Stimulated activated CD8-positive, alpha-beta memory T cell treated with anti-CD3 and anti-CD28 coated beads, Interleukin-4, amount 100 ng/mL, for 4 hours (primary cell): ENCODE measurements at places on chromosomes 6 and 20.

- DNase-seq, result no peak
Measured at GRCh38 chr6:160215232-160215631, 43.4 kb downstream of the SLC22A2 start.

GRCh38 chr20:39855056-39855455, 834.0 kb downstream of the MAFB start:
- no peak for DNase-seq

DNA sequence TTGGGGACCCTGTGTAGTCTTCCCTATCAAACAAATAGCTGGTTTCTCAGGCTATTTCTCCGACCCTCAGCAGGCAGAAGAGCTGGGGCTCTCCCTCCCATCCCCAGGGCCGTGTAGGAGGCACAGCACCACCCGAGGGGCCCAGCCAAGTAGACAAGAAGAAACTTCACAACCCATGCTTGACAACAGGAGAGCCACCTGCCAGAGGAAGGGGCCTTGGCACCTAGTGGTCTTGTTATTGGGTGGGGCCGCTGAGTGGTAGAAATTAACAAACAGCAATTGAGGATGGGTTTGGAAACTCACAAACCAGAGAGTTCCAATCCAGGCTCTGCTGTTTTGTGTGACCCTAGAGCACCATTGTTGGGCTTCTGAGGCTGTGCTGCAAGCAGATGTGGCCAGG, 108.5 kb upstream of the CHD6 start:
- DNase-seq, result no peak

GRCh38 chr6:139967497-139967896, 593.0 kb upstream of the CITED2 start:
- no peak for DNase-seq

- DNase-seq, result no peak
Measured at GRCh38 chr6:104955491-104955890, 1.4 kb upstream of the LIN28B start.

- DNase-seq, result no peak
Measured at GRCh38 chr6:44738601-44739146, 351.2 kb downstream of the CDC5L start.

DNA sequence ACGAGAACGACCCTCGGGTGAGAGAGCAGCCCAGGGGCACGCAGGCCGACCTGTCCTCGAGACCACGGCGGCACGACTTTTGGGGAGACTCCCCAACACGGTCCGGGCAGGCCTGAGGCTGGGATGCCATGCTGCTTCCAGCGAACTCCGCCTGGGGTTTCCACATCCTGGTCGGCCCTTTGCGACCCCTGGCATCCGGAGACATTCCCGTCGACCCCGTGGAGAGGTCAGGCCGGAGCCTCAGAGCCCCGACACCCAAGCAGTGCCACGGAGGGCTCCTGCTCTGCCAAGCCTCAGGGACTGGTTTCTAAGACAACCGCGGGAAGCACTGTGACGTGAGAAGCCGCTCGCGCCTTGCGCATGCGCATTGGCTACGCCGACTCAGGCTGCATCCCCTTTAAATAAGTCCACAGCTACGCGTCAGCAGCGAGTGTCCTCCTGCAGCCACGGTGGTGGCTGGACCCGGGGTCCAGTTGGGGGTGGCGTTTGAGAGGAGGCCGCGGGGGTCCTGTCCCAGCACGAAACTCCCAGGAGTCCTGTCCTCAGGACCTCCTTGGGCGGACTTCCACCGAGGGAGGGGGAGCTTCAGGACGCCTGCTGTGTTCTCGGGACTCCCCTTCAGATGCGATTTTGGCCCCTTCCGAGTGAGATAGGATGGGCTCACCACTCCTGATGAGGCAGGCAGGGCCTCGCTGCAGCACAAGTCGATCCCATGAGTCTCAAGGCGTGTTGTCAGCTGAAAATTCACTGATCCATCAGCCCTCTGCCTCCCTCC, 1089.3 kb upstream of the DEFB115 start:
- DNase-seq, result no peak

- DNase-seq, result no peak
Measured at GRCh38 chr6:127279815-127280214, 13.2 kb downstream of the RNF146 start.

GRCh38 chr6:11744753-11745152, 33.9 kb downstream of the ADTRP start:
- no peak for DNase-seq

- no peak for DNase-seq
Measured at GRCh38 chr20:62378215-62378614, 8.7 kb upstream of the RPS21 start.

GRCh38 chr6:144467172-144467762, 182.1 kb downstream of the UTRN start:
- no peak for DNase-seq

DNA sequence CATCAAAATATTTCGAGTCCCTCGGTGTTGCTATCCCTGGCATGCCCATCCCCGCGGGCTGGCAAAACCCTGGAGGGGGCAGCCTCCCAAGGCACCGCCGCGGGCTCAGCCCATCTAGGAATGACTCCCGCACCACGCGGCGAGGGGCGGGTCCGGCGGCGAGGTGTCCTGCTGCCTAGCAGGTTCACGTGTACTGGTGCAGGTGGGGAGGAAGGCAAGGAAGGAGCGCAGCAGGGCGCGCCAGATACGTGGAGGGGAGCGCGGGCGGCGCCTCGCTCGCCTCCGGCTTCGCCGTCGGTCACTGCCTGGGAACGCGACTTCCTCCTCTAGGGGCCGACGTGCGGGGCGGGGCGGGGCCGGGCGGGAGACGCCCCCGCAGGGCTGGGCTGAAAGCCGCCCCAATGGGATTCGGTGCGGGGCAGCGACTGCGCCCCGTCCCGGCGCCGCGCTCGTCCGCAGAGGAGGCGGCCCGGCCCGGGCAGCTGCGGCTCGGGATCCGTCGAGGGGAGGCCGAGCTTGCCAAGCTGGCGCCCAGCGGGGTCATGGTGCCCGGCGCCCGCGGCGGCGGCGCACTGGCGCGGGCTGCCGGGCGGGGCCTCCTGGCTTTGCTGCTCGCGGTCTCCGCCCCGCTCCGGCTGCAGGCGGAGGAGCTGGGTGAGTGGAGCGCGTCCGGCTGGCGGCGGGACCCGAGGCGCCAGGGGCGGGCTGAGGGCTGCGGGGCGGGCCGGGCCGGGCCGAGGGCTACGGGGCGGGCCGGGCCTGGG, at the start of gene DCBLD1:
Gene DCBLD1 (plus strand): TSS at position 435 of the 764 bp plus-strand sequence. CDS start 108 bp downstream, at position 543.
- DNase-seq, result no peak

- no peak for DNase-seq
Measured at GRCh38 chr6:41935685-41936072, 5.9 kb downstream of the CCND3 start.

GRCh38 chr20:3461211-3461771, 9.5 kb upstream of the ATRN start:
- DNase-seq, result no peak

GRCh38 chr20:3021777-3022176, 21.6 kb upstream of the GNRH2 start:
- no peak for DNase-seq

GRCh38 chr6:139679516-139680179, 305.2 kb upstream of the CITED2 start:
- DNase-seq, result no peak

DNA sequence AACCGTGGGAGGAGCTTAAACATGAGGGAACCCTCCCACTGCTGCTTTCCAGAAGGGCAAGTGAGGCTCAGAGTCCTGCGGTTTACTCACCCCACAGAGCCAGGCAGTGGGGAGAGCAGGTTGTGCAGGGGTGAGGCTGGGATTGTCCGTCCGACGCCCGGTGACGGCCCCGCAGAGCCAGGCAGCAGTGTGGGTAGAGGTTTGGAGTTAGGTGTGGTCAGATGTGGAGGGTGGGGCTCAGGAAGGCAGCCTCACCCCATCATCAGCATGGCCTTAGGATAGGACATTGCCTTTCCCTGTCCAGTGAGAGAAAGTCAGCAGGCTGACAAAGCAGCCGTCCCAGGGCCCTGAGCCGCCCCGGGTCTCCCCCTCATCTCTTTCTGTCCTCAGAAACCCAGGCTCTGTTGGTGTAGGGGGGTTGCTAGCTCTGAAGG, 234.6 kb downstream of the DLL1 start:
- no peak for DNase-seq

DNA sequence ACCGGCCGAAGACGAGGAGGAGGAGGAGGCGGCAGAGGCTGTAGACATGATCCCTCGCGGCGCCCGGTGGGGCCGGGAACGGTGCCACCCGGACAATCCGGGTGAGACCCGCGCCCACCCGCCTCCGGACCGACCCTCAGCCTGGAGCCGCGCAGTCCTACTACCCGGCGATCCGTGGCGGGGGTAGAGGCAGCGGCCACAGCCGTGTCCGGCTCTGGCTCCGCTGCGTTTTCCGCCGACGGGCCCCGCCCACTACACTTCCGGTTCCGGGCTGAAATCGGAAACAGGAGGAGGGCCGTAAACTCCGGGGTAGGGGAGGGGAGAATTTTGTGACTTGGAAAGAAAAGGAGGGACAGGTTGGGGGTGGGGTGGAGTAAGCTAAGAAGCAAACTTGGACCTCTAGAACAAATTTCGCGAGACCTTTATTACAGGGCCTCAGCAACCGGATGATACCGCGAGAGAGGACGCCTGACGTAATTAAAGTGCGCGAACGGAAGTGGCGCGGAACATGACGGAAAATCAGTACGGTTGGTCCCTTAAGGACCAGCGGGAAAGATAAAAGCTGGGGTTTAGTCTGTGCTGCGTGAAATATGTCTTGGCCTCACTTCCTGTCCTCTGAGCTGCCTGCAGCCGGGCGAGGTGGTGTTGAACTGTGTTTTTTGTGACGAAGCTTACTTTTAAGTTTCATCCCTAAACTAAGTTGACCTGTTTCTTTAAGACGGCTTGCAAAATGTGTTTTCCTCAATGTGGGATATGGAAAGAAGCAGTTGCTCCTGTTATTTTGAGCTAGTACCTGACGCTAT, at the start of gene MAP3K7:
Gene MAP3K7 (minus strand): TSS at position 237 of the 803 bp plus-strand sequence. CDS start 189 bp downstream, at position 48.
- DNase-seq, result peak; percentile 95
